Stimulated activated CD8-positive, alpha-beta memory T cell treated with anti-CD3 and anti-CD28 coated beads, Interleukin-12 subunit alpha, Interleukin-12 subunit beta, amount 100 ng/mL, for 1 hour (primary cell): ENCODE measurements at places on chromosomes 2 and 18.

GRCh38 chr2:142938240-142938639 is 60.8 kb downstream of the KYNU start:
- no peak for DNase-seq

GRCh38 chr2:111053266-111053665 is 67.4 kb upstream of the BCL2L11 start:
- no peak for DNase-seq

DNA sequence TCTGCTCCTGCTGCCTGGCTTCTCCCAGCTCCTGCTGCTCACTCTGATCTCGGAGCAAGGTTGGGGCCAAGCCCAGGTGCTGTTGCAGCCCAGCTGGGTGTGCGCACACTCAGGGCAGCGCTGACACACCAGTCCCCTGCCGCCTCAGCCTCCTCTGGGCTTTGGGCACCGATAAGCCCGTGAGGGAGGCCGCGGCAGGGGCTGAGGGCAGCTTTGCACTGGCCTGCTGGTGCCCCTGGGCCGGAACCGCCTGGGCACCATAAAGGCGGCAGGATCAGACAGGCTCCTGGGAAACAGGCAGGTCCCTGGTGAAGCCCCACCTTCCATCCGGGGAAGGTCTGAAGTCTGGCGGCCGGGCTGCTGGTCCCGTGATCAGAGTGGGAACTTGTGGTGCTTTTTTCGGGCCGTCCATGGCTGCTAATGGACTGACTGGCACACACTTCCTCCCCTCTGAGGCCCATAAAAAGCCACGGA is 14.1 kb upstream of the EML6 start:
- no peak for DNase-seq

GRCh38 chr2:160694631-160695030 is 201.0 kb upstream of the RBMS1 start:
- DNase-seq = no peak

DNA sequence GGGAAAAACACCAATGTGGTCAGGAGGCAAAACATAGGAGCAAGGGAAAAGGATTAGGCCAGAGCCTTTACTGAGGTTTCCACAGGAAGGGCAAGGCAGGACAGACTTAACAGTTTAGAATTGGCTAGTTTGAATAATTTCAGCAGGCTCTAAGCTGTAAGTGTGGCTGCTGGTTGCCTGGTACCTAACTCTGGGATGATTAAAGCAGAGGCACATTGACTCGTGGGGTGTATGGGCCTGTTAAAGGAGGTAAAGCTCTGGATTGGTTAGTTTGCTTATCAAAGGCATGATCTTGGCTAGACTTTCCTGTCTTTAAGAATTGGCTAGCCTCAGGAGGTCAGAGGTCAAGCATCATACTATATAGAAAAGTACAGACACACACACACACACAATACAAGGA is 132.6 kb downstream of the SPAG16 start:
- DNase-seq = no peak

- DNase-seq = no peak
Measured at GRCh38 chr2:159156834-159157233, 129.7 kb downstream of the WDSUB1 start.

GRCh38 chr2:8253781-8254180 is 428.1 kb upstream of the ID2 start:
- no peak for DNase-seq

DNA sequence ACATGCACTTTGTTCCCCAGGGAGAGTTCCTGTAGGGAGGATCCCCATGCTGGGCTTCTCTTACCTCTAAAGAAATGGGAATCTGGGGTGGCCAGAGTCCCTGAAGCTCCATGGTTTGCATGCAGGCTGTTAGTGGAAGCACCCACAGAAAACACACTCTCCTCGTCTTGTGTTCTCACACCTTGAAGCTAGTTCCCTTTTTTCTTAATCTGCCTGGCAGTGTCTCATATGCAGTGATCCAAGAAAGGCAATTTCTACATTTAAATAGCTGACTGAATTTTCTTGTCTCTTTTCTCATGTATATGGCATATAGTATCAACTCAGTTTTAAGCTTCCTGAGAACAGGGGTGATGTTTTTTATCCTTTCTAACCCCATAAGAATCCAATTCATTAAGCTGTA is 65.0 kb downstream of the LINC00305 start:
- no peak for DNase-seq

- no peak for DNase-seq
Measured at GRCh38 chr2:1708476-1709334, 35.6 kb downstream of the PXDN start.

GRCh38 chr2:56130463-56131070 is 53.2 kb upstream of the CCDC85A start:
- DNase-seq = no peak

DNA sequence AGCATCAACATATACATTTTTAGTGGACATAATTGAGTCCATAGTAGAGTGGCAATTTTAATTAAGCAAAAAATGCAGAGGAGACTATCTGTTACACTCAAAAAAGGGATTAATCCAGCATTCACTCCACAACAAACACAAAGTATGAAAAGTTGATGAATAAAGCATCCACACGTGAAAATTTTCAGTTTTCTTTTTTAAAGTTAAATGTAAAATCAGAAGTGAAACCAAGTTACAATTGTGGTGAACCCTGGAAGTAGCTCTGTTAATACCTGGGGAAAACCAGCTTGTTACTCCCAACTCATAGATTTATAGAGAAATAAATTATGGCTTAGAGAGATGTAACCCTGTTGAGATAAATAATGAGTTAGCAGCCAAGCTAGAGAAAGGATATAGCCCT is 807.8 kb downstream of the TRIB2 start:
- no peak for DNase-seq

GRCh38 chr2:12126318-12126717 is 379.9 kb downstream of the LPIN1 start:
- DNase-seq = no peak

DNA sequence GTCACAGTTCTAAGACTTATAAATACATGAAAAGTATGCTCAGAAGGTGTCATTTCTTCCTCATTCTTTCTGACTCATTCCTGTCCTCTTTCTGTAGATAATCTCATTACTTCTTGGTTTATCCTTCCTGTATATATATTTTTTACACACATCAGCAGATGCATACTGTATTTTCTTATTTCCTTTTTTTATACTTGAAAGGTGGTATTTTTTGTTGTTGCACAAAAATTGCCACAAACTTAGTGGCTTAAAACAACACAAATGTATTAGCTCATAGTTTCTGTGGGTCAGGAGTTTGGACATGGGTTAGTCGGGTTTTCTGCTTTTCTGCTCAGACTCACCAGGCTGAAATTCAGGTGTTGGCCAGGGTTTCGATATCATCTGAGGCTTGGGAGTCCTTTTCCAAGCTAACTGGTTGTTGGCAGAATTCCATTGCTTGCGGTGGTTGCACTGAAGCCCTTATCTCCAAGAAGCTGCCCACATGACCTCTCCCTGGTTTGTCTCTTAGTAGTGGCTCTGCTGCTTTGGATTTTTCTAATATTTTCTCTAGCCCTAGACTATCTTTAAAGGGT is 162.6 kb downstream of the FMNL2 start:
- DNase-seq = no peak

DNA sequence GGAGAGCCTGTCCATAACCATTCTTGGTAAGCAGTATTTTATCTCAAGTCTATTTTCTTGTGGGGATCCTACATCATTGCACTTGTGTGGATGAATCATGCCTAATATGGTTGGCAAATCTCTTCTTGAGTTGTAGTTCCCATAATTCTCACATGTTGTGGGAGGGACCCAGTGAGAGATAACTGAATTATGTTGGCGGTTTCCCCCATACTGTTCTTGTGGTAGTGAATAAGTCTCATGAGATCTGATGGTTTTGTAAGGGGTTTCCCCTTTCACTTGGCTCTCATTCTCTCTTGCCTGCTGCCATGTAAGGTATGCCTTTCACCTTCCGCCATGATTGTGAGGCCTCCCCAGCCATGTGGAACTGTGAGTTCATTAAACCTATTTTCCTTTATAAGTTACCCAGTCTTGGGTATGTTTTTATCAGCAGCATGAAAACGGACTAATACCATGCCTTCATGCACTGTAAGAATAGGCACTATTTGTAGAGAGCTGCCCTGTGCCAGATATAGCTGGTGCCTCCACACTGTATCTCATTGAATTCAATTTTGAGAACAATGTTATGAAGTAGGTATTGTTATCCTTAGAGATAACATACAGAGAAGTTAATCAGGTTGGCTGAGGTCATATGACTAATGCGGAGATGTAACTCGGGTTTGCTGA is 148.3 kb downstream of the PLCL1 start:
- no peak for DNase-seq

- DNase-seq = no peak
Measured at GRCh38 chr18:31688606-31689005, 4.2 kb upstream of the B4GALT6 start.

- DNase-seq = peak; percentile 67
Measured at GRCh38 chr2:176126929-176127773, 2.4 kb upstream of the HOXD8 start.

- DNase-seq = no peak
Measured at GRCh38 chr2:198325359-198325758, 521.0 kb downstream of the PLCL1 start.

- DNase-seq = no peak
Measured at GRCh38 chr2:27053776-27054175, 2.3 kb downstream of the AGBL5 start.

- DNase-seq = no peak
Measured at GRCh38 chr2:179837408-179837807, 24.0 kb downstream of the ZNF385B start.

- no peak for DNase-seq
Measured at GRCh38 chr18:53443336-53443735, 781.1 kb downstream of the MBD2 start.

DNA sequence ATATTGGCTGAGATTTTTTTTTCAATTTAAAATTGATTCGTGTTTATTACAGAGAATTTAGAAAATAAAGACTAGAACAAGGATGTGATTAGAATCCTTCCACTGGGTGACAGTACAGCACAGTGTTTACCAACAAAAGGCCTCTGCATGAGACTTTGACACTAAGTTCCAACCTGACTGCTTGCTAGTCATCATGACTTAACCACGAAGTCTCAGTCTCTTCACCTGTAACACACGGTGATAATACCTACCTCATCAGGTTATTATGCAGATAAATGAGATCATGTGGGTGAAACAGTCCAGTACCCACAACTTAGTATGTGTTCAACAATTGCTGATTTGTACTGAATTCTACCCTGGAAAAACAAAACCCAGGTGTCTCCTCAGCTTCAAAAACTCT is 151.2 kb downstream of the STK39 start:
- no peak for DNase-seq

GRCh38 chr2:226410247-226410835 is 389.3 kb downstream of the IRS1 start:
- no peak for DNase-seq

DNA sequence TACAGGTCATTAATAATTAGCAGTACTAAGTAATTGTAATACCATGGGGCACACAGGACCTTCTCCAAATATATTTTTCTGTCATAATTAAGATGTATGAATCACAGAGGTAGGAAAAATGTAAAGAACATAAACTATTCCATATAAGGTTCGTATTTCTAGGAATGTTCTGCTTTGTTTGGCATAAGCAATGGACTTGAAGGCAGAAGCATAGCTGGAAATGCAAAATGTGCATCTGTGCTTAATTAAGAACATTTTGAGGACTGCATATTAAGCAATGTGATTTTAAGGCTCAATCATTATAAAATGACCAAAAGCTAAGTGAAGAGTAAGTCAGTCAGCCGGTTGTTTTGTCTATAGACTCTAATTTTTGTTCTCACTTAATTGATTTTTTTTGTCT is 123.2 kb downstream of the RBM43 start:
- no peak for DNase-seq

- DNase-seq = peak; percentile 45
Measured at GRCh38 chr2:118882693-118883336, 35.4 kb upstream of the EN1 start.
